SW 1271 (cell line): ENCODE measurements at places on chromosomes 3 and 15.
A peak's percentile ranks its signal among the peaks of the same experiment; 100 is the strongest.

GRCh38 chr3:37301980-37302708, 127.8 kb upstream of the LRRFIP2 start:
- no peak for DNase-seq

DNA sequence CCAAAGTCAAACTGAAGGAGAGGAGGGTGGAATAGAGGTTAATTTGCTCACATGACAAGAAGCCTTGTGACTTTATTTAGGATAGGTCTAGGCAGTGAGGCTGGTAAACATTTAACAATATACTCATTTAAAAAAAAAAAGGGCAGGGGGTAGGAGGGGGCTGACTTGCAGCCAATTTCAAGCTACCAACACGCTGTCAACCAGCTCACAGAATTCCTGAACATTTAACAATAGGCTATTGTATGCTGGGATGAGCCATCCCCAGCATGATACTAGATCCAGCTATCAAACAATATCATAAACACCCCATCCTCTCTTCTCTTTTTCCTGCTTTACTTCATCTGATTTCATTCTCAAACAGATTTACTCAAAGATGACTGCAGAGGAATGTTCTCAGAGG, 1096.3 kb upstream of the CFAP20DC start:
- no peak for DNase-seq

DNA sequence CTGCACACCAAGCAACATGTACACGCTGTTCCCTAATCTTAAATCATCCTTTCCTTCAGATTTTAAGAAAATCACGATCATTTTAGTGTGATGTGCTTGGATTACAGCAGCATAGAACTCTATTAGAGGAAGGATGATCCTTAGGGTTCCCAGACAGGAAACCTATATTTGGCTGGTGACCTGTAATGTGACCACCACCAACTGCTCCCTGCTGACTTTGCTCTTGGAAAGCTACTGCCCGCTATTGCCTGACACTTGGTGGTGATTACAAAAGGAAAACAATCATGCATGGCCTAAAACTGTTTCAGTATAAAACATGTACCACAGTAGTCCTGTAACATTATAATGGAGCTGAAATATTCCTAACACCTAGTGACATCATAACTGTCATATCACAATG, 27.2 kb upstream of the LMOD3 start:
- no peak for DNase-seq

DNA sequence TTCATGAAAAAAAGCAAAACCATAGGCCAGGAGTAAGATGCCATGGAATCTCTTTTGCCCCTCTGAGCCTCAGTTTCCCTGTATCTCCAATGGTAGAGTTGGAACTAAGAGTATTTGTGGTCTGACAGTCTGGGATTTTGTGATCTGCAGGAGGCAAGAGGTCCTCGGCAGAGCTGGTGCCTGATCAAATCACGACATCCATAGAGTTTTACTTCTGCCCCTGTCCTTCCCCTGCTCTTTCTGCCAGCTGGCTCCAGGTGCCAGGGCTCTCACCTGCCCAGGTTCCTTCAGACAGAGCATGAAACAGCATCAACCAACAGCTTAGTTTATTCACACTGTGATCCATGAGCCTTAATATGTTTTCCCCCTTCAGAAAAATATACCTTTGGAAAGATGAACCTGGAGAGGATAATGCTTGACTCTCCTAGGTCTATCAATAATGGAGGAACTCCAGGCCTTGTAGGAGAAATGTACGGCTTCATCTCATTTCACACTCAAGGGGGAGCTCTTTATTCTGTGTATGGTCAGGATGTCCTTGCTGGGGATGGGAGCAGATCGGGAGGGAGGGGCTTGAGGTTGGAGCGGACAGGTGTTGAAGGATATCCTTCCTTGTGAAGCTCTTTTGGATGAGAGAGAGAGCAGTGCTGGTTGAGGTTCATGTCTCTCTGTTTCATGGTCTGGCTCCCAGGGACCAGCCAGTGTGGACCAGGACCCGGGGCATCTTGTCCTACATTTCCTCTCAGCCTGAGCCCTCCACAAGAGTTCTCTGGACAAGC, 309.9 kb downstream of the RPLP1 start:
- DNase-seq, result no peak

- no peak for DNase-seq
These were observed 1278.0 kb downstream of the OTOL1 start for GRCh38 chr3:162774613-162775100.

DNA sequence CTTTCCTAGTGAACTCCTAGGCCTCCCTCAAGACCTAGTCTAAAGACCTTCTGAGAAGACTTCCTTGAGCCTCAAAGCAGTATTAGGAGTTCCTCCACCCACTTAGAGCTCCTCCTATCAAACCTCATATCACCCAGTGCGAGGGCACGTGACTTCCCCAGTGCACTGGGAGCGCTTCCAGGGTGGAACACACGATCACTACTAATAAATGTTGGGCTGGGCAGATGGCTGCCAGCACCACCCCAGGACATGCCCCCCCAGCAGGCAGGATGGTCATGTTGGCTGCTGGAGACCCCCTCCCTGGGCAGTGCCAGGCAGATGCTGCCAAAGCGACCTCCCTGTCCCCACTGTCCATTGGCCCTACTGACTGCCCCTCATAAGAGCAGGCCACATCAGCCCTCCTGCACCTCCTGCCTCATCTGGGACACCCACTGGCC, 8.5 kb upstream of the PLXND1 start:
- no peak for DNase-seq

- DNase-seq, result no peak
These were observed 137.9 kb upstream of the POU1F1 start for GRCh38 chr3:87414271-87414670.

DNA sequence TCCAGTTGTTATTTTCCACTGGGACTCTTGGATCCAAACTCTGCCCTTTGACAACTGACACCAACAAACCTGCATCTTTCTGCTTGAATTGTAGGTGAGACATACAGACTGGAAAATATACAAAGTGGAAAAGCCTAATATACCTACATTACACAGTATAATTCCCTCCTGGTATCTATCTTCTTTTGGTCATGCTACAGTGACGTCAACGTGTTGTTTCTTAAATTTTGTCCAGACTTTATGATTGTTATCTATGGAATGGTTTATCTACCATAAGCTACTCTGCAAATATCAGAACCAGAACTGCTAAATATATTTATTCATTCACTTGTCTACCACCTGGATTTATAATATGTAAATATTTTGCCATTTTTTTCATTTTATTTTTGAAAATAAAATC, 264.3 kb upstream of the ZPLD1 start:
- no peak for DNase-seq

DNA sequence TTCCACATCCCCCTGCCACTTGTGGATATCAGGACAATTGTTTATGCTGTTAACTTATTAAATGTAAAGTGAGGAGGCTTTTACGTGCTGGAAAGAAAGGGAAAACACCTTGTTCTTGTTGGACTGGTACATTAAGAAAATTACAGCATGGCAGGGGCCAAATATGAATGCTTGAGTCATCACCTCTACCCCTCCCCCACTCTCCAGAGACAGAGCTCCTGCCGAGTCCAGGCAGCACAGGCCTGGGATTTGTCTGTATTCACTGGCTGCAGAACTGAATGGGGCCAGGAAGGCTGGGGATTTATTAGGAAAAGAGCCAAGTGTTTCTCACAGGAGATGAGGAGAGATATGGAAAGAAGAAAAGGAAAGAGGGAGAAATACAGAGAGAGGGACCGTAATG, 308.9 kb downstream of the EPHB1 start:
- no peak for DNase-seq

DNA sequence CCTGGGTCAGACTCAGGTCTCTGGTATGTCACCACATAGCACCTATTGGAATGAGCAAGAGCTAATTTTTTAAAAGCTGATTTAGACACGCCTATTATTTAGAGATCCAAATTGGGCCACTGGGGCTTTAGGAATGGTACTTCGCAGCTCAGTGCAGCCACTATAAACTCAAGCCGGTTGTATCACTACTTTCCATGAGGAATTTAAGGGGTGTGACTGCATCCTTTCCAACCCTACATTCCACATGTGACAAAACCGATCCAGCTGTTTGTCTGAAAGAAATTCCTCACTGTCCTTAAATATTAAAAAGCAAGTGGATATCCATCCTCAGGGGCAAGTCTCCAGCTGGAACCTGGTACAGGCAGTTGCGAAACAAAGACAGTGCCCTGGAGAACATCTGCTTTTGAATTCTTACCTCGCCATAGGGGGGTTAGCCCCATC, 12.8 kb downstream of the VGLL3 start:
- DNase-seq, result no peak

DNA sequence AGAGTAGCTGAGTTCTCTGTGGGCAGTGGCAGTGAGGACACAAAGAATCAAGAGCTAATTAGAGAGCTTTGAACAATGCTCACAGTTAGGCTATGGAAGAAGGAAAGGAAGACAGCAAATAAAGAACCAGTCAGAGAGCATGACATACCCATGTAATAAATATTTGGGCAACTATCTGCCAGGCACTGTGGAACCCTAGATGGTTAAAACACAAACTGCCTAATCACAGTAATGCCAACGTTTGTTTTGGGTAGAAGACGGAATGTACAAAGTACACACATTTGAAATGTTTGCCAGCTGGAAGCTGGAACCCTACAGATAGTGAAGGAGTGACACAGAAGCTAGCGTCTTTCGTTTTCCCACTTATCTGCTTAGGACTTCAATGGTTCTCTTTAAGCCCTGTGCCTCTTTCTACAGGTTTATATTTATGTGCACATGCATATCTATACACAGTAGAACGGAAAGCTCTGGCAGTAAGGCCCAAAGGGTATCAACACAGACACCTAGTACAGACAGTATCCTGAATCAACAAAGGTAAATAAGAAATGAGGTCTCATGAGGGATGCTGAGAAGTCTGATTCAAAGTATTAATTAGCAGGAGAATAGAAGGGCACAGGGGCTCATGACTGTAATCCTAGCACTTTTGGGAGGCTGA, 44.6 kb downstream of the ANKRD28 start:
- no peak for DNase-seq

- DNase-seq, result no peak
These were observed 206.1 kb upstream of the PROK2 start for GRCh38 chr3:71991046-71991445.

GRCh38 chr3:160771811-160772459, 15.9 kb downstream of the PPM1L start:
- DNase-seq, result no peak

DNA sequence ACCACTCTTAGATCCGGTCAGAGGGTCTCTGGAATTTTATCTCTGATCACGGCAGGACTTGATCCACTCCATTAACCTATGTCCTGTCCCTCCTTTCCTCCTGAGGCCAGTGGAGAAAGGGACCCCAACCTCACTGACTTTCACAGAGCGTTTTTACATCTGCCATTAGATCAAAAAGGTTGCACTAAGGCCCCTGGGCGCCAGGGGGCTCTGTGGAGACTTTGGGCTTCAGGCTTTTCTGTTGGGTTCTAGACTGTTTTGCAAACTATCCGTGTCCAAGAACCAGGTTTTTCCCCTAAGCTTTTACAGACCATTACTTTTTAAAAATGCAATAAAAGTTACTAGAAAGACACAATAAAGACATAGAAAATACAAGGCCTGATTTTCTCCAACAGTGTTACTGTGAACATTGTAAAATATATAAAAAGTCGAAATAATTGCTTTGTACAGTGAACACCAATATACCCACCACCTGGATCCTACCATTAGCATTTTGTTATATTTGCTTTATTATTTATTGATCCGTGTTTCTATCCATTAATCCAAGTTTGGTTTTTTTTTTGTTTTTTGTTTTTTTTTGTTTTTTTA, 159.7 kb downstream of the POLR2M start:
- DNase-seq, result peak; percentile 40

- peak; percentile 52 for DNase-seq
These were observed 1.1 kb downstream of the TKT start for GRCh38 chr3:53254509-53255422.

DNA sequence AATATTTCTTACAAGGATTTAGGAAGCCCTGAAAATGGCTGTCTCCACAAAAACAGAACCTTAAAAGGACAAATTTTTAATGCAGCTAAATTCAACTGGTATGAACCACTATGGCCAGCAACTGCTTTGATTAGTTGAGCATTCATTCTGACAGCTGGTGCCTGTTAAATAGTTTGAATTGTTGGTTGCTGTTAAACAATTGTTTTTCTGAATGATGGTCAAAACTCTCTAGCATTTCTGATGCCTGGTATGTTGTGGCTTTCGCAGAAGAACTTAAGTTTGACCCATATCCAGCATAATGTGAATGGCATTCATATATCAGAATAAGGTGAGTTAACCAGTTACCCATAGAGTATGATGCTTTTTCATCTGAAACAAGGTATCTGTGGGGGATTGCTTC, 138.4 kb downstream of the MEIS2 start:
- no peak for DNase-seq

DNA sequence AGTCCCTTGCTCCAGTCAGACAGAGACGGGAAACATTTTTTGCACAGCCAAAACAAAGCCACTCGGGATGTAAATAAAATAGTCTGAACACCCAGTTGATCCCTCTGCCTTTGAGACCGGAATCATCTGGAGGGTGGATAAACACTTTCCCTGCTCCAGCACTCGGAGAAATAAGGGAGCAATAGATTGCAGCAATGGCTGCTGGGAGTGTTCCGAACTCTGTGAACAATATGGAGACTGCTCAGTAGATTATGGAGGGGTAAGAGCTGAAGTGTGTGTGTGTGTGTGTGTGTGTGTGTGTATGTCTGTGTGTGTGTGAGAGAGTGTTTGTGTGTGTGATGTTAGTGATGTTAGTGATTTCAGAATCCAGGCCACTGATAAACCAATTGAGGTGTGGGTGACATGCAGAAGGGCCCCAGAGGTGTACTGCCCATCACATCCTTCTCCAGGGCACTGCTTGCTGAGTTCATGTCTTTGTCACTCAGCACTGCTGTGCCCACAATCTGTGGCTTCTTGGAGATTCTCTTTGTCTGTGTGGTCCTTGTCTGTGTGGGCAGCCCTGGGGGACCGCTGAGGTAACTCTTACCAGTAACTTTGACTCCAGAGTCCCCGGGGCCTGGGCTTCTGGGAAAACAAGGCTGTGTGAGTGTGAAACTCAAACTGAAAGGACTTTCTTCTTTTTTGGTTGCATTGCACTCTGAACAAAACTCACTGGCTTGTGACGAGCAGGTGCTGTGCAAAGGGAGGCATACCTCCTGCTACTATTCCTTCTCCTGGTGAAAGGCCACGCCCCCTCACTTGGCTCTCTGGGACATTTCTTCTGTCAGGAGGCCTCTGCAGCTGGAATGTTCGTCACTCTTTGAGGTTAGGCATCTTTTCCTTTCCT, 23.0 kb downstream of the CRYGS start:
- no peak for DNase-seq

DNA sequence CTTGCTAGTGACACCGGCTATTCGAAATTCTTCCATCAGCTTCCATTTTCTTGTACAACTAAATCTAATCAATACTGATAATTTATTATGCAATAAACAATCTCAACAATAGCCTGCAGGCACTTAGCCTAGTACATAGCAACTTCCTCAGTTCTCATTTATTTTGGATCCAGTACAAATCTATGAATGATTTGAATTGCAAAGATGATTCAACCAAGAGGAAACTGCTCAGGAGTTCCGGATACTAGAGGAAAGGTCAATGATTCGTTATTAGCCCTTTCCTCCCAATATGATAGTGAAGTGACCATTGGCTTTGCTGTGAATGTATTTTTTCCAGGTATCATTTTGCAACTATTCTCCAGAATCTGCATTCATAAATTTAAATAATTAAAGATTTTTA, 827.0 kb downstream of the CADM2 start:
- no peak for DNase-seq

- no peak for DNase-seq
These were observed 15.8 kb downstream of the EFCAB12 start for GRCh38 chr3:129412542-129413198.

GRCh38 chr3:1908651-1909445, 189.8 kb upstream of the CNTN4 start:
- no peak for DNase-seq
